NCI-H526 treated with DMSO at 0.1 percent for 48 hours (cell line): ENCODE measurements at places on chromosomes 7 and 10.

DNA sequence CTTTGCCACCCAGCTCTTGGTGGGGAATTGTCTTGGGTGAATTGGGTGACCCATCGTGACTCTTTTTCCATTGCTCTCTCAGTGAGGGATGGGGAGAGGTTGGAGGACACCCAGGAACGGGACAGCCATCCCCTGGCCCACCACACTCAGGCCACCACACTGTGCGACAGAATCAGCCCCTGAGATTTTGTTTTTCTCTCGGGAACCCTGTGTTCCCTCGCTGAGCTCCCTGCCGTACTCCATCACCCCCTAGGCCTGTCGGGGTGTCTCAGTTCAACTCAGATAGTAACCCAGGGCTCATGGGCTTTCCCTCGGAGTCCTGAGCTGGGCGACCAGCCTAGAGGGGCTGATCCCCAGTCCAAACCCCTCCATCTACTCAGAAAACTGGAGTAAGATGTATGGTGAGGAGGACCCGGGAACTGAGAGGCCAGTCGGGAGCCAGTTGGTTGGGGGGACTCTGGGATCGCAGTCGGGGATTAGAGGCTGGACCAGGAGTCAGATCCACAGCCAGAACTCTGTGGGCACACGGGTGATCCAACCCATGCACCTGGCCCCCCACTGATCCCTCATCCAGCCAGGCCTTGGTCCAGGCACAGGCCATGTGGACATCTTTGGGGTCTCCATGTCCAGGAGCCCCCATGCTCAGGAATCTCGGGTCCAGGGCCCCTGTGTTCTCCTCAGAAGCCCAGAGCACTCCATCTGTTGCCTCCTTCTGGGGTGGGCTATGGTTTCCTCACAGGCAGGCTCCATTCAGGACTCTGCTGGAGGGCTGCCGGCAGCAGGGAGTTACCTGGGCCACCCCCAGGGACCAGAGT is 9.3 kb downstream of the CRYGN start:
- DNase-seq = no peak

- no peak for DNase-seq
Observed at GRCh38 chr7:34831436-34831835, 173.4 kb downstream of the NPSR1 start.

- DNase-seq = no peak
Observed at GRCh38 chr7:67512481-67512880, 515.8 kb downstream of the TYW1 start.

DNA sequence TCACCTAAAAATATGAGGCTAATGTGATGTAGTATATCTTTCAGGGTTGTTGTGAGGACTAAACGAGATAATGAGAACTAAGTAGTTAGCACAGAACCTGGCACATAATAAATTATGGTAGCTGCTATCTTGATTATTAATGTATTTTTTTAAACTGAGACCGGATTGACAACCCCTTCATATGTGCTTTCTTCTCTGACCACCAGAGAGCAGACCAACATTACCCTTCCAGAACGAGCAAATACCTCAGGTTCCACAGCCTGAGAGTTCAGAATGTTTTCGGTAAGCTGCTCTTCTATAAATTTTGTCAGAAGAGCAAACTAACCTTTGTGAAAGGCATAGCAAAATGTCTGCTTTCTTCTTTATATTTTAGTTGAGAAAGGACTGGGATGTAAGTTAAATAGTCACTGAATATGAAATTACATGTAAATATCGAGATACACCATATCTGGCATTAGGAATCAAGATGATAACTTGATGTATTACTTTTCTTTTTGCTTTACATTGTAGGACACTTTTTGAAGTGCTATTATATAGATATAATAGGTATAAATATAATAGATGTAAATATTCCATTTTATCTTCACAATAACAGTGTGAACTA is 13.6 kb upstream of the BPGM start:
- peak; percentile 69 for DNase-seq

DNA sequence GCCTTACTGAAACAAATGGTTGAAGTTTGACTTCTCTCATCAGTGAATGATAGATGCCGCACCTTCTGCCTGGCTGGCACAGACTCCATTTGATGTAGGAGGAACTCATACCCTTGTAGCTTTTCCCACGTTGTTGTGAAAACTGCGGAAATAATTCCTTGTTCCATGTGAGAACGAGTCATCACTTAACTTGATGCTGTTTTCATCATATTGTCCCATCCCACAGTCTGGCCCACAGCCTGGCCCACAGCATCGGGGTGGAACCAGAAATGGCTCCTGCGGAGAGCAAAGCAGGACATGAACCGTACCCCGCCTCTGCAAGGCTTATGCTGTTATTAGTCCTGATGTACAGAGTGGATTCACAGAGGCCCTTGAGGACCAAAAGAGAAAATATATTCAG is 587.0 kb downstream of the SDK1 start:
- DNase-seq = no peak

DNA sequence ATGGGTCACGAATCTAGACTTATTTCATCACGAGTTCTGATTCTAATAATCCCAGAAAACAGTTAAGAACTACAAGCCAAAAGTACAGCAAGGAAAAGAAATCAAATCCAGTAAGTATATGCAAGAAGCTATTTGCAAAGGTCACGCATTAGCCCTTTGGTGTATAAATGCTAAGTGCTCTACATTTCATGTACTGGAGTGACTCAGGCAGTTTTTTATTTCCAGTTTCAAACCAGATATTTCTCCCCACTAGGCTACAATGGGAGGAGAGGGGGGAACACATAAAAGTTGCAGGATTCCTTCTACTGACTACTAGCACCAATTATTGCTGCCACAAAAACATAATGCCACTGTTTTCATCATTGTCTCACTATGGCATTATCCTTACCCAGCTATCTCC is 148.0 kb downstream of the NRCAM start:
- DNase-seq = no peak

- DNase-seq = no peak
Observed at GRCh38 chr10:127877699-127878098, 15.0 kb downstream of the CLRN3 start.

DNA sequence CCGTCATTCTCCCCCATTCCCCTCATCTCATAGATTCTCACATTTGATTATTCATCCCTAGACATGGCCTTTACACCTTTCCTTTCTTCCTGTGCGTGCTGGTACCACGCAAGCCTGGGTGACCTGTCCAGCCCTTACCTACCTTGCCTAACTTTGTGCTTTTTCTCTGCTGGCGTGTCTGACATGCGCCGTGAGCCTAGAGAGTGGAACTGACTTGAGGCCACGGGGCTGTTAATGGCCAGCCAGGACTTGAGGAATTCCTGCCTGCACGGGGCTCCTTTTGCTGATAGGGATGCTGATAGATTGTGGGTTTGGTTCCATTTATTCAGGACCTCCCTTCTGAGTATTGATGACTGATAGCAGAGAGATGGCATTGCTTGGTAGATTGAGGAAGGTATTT is 134.2 kb downstream of the DOCK1 start:
- DNase-seq = no peak

- DNase-seq = no peak
Observed at GRCh38 chr10:124225467-124226270, 132.3 kb upstream of the CHST15 start.

- no peak for DNase-seq
Observed at GRCh38 chr10:5040781-5041470, 37.3 kb upstream of the AKR1C2 start.

GRCh38 chr10:42988069-42988468 is 88.8 kb upstream of the RET start:
- no peak for DNase-seq

- DNase-seq = no peak
Observed at GRCh38 chr7:81638198-81638597, 131.6 kb downstream of the HGF start.

DNA sequence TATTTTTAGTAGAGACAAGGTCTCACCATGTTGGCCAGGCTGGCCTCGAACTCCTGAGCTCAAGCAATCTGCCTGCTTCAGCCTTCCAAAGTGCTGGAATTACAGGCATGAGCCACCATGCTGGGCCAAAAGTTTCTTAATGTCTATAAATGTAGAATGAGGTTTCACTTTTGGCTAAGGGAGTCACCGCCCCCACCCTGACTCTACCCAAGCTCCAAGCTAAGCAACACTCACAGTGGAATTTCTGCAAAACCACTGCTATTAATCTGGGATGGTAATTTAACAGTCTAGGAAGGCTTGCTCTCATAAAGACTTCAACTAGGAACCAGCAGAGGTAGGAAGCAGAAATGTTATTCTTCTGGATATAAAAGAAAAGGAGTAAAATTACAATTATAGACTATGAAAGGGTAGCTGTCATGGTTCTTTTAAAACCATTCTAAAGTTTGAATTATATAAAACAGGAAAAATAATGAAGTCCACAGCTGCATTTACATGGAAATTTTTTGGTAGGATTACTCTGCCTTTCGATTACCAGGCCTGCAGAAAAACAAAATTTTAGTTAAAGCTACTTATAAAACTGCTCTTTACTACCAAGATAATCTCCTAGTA is 211.6 kb downstream of the SFMBT2 start:
- no peak for DNase-seq

DNA sequence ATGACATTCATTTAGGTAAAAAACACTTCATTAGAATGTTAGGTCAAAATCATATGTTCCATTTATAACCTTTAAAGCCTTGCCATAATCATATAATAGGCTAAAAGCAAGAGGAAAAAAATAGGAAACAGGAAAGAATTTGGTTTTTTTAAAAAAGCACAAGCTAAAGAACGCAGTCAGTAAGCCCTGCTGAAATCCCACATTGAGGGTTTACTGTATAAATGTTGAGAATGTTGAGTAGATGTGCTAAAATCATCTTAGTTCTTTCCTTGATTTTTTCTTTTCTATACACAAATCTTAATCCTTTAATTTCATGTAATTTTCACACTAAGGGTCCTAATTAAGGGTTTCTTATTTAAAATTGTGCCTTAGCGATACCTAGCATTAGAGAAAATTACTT is 133.0 kb downstream of the TSPAN12 start:
- no peak for DNase-seq

DNA sequence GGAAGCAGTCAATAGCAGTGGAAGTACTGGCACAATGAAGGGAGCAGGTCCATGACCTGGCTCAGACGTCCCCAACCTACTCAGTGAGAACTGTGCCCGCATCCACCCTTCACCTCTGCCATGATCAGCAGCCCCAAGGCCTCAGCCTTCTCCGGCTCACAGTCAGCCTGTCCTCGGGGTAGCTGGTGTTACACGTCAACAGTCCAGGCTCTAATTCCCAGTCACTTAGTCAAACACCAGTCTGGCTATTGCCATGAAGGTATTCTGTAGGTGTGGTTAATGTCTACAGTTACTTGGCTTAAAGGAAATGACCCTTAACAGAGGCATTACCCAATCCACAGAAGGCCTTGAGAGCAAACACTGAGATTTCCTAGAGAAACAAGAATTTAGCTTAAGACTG is 49.1 kb downstream of the GRB10 start:
- no peak for DNase-seq

DNA sequence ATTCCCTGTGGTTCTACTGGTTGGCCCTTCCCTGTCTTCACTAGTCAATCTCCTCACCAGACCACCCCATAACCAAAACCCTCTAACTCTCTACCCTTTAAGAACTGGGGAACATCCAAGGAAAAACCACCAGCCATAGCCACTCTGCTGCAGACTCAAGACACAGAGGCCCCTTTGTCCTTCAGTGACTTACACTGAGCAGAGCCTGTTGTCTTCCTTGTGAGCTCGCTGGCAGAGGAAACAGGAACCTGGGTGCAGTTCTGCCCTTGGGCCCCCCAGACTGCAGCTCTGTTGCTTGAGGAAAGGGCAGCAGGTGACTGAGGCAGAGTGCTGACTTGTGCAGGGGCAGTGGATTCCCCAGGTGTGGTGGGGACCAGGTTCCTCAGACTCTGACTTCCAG is 30.6 kb downstream of the ZC3HAV1 start:
- no peak for DNase-seq

DNA sequence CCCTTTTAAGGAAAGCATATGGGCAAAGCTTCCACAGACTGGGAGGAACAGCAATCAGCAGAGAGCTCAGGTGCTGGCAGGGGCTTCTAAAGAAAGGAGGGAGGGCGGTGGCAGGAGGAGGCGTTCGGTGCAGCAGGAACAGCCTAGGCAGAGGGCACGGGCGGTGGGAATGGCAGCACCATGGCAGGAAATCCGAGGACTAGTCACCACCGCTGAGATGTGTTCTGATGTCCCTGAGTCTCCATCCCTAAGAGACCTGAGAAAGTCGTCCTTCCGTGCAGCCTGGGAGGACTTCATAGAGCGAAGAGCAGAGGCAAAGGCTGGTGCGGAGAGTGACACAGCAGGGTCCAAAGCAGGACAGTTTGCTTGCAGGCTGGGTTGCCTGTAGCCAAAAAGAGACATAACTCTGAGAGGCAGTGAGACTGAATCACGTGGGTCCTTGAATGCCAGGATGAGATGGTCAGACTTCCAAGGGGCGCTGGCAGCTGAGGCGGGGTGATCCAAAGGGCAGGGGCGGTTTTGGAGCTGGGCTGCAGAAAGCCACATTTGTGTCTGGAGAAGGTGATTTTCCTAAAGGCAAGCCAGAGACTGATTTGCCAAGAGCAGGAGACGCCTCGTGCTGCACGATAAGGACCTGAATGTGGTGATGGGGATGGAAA is 35.8 kb upstream of the GRID1 start:
- no peak for DNase-seq

- no peak for DNase-seq
Observed at GRCh38 chr10:118958984-118959925, 70.3 kb upstream of the NANOS1 start.

GRCh38 chr10:35940141-35941041 is 298.3 kb upstream of the FZD8 start:
- DNase-seq = no peak

DNA sequence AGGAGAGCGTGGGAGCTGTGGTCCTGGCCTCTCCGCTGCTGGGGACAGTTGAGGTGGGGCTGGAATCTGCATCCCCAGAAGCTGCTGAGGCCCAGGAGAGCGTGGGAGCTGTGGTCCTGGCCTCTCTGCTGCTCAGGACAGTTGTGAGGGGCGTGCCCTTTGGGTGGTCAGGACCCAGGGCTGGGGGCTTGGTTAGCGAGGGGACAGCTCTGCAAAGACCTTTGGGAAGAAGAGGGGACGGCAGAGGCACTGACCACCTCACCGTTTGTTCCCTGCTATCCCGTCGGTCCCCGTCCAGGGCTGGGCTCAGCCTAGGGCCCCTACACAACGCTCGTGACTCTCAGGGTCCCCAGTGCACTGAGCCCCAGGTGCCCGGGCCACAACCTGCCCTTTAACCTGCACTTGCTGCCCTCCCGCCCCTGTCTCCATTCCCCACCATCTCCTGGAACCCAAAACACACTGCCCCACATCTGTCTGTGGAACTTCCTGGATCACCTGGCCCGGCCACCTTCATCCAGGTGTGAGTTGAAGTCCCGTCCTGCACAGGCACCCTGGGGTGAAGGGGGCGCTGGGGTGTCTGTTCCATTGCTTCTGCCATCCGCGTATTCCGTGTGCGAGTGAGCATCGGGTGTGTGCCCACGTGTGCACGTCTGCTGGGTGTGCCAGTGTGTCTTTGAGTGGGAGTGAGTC is 14.1 kb downstream of the FOXL3 start:
- DNase-seq = no peak

DNA sequence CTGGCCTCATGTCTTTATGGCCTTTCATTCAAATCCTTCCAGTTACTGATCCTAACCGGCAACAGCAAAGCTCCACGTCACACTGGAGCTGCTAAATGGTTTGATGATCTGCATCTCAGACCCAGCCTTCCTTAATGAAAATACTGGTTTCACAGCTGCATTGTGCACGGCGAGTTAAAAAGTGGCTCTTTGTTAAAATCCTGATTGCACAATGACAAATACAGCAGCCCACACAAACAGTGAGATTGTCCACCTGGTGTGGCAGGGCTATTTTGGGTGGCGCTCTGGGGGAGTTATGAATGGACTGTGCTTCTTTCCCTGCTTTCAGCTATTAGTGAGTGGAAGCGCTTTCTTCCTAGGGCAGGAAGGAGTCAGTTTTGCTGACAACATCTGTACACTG is 63.4 kb upstream of the C1QL3 start:
- DNase-seq = no peak

GRCh38 chr10:99975942-99976809 is 33.6 kb downstream of the DNMBP start:
- DNase-seq = no peak
